ENCODE measurements at places on chromosomes 13 and 19.

DNA sequence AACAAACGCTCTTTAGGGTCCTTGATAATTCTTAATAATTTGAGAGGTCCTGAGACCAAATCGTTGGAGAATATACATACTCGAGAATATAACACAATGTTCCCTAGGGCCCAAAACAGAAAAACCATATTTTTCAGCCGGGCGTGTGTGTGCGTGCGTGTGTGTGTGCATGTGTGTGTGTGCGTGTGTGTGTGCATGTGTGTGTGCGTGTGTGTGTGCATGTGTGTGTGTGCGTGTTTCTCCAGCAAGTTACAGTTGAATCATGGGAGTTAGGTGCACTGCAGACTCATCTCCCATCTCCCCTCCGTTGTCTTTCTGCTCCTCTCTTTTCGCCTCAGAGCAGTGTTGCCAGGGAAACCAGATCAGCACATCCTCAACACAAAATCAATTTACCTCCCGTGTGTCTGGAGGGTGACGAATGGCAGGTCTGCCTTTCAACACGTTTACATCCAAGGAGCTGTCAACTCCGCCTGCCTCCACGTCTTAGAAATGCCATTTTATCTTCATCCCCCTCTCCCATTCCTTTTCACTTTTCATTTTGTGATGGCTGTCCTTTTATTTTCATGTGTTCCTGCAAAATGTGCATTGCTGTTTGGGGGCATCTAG lies 8.3 kb upstream of the PNMA8B start:
- no peak for DNase-seq

GRCh38 chr19:29940971-29941585 lies 961 bp upstream of the URI1 start:
- no peak for DNase-seq

DNA sequence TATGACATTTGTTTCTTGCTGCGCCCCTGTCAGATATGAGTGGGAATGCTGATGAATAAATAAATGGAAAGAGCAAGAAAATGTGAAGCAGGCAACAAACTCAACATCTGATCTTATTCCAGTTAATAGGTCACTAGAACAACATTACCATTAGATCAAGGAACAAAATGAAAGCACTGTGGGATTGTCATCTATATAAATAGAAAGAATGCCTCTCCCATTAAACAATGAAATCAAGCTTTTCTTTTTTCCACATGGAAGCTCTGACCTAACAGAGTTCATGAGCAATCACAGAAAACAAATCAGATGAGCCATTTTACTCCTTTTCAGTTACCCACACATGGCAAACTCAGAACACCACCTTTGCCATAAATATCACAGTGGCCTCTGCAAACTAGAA lies 354.8 kb downstream of the SUCLA2 start:
- DNase-seq = no peak

- no peak for DNase-seq
These were observed 6.8 kb upstream of the SPART start for GRCh38 chr13:36353001-36353400.

DNA sequence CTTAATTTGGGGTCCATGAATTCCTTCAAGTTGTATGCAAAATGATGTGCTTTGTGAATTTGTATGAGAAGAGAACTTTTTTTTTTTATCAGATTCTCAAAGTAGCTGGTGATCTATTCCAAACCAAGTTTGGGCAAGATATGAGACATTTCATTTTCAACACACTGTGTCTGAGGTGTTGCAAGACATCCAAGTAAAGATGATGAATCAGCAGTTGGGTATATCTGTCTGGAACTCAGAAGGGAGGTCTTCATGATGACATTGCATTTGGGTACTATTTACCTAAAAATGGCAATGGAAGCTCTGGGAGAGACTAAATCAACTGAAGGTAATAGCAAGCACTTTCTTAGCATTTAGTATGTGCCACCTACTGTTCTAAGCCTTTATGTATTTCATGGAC lies 2.8 kb downstream of the FAM124A start:
- no peak for DNase-seq

DNA sequence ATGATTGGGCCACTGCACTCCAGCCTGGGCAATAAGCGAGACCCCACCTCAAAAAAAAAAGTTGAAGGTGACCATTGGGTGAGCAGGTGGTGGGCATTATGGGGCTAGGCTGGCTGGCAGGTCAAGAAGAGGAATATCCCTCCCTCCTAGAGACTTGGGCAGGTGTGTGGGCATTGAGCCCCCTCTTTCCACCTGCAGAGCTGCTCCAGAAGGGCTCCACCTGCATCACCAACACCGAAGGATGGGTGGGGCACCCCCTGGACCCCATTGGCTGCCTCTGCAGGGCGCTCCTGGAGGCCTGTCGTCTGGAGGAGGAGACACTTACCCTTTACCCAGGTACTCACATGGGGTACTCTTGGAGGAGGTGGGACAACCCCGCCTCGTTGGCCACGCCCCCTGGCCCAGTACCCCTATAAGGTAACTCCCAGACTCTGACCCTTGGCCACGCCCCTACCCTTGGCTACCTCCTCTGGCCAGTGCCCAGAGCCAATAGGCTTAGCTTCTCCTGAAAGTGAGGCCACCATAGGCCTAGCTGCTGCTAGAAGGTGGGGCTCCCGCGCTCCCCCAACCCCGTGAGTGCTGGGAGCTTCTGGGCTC lies 21.9 kb downstream of the ZSWIM4 start:
- DNase-seq = no peak

GRCh38 chr13:33494596-33495204 lies 209.1 kb upstream of the STARD13 start:
- DNase-seq = no peak

GRCh38 chr13:31242367-31242766 lies 42.6 kb downstream of the B3GLCT start:
- no peak for DNase-seq

GRCh38 chr13:89457977-89458376 lies 1786.8 kb downstream of the SLITRK5 start:
- DNase-seq = no peak

DNA sequence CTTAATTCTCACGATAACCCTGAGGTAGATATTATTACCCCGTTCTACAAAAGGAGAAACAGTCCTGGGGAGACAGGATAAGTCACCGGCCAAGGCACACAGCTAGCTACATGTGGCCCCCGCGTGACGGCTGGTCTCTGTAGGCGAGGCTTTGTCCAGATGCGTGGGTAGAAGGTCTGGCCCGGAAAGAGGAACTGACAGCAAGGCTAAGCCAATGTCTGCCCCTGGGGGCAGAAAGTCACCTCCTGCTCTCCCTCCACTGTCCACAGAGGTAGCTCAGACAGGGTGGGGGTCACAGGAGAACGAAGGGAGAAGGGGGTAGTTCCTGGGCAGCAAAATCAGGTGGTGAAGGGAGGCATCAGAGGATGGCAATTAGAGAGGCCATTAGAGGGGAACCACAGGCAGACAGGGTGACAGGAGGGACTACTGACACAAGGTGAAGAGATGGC lies 1.8 kb downstream of the APOC4 start:
- DNase-seq = no peak

GRCh38 chr19:11414544-11414943 lies 4.6 kb downstream of the RGL3 start:
- no peak for DNase-seq

DNA sequence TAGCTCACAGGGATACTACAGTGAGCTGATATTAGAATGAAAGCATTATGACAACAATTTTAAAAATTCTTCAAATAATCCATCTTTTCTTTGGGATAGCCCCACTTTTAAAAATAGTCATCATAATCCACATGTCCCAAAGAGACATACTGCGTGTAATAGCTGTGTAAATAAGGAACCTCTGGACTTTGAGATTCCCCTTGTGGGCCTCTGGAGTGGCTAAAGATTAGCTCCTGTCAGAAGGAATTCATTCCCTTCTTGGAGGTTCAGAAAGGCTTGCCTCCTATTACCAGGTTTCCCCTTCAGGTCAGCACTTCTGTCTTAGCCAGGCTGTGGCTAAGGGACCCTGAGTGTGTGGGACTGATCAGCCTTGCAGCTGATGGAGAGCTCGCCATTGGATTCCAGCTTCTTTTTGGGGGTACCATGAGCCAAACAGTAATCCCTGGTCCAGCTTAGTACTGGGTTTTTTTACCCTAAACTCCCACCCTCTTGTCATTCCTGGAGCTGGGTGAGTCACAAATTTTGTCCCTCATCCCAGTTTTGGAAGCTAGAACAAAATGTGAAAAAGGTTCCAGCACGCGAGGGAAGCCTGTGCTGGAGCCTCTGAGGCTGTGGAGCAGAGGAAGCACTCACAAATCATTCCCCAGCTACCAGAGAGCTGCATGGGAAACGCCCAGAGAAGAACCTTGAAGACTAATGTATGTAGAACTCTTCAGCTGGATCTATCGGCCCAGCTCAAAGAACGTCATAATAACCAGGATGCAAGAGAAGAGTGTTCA lies 96.7 kb downstream of the RNASEH2B start:
- peak; percentile 12 for DNase-seq

GRCh38 chr19:9986787-9987281 lies 23.5 kb downstream of the COL5A3 start:
- DNase-seq = peak; percentile 28

GRCh38 chr19:19748249-19748938 lies 15.5 kb upstream of the ZNF14 start:
- no peak for DNase-seq

GRCh38 chr13:109198585-109198984 lies 569.2 kb downstream of the MYO16 start:
- DNase-seq = no peak

DNA sequence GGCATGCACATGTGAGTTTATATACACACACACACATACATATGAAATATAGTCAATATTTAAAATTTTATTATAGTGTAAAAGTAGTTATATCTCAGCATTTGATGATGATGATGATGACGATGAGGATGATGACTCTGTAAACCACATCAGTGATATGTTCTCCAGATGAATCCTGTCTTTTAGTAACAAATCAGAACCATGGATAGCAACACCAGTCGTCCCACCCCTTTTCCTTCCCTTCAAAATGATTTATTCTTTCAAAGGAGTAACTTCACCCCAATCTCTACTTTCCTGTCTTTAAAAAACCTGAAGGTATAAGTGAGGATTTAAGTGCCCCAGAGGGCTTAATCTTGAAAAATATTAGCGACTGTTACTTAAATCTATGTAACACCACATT lies 74.1 kb downstream of the DCLK1 start:
- DNase-seq = no peak

GRCh38 chr19:2015608-2015950 lies at the start of gene BTBD2:
Gene BTBD2 (minus strand): TSS chr19:2015714. CDS start chr19:2015703, 11 bp downstream.
- DNase-seq = no peak

- no peak for DNase-seq
These were observed 25.3 kb upstream of the FBN3 start for GRCh38 chr19:8174706-8175105.

DNA sequence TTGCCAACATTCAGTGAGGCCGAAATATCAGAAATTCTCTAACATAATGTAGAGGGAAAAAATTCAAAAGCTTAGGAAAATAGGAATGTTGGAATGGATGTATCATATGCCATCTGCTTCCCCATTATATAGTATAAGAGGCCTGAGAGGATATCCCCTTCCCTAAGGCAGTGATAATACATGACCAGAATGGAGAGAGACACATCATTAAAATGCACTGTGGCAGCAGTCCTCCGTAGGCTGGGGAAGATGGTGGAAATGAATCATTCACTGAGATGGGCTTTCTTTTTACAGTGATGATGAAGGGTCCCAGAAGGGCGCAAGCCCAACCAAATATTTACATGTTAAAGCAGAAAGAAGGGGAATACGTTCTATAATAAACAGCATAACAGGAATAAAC lies 799.1 kb upstream of the SPRY2 start:
- no peak for DNase-seq

GRCh38 chr13:27170516-27171243 lies 931 bp downstream of the USP12 start:
- no peak for DNase-seq

DNA sequence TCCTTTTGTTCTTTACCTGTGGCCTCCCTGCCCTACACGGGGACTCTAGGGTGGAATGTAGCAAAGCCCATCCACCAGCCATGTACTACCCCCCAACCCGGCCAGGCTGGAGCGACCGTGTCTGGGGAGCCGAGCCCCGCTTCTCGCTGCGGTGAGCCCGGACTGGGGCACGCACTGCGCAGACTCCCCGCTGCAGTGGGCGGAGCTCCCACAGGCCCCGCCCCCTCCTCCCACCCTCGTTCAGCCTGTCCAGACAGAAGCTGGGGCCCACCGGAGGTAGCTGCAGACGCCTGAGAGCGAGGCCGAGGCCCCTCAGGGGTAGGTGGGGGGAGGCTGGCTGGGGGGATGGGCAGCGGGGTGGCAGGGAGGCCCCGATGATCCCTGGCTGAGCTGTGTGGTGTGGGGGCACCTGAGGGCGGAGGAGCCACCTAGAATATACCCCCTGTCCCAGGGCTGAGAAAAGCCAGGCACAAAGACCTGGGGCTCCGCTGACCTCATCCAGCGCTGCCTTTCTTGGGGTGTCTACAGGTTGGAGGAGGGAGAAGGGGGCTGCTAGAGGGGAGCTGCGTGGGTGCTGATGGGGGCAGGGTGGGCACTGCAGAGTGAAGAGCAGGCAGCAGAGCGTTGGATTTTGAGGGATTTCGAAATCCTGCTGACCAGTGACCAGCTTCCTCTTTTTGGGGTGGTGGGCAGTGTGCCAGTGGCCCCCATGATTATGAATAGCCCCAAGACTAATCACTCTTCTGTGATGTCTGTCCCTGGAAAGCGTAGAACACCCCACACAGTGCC lies 17.3 kb downstream of the PLD3 start:
- no peak for DNase-seq

DNA sequence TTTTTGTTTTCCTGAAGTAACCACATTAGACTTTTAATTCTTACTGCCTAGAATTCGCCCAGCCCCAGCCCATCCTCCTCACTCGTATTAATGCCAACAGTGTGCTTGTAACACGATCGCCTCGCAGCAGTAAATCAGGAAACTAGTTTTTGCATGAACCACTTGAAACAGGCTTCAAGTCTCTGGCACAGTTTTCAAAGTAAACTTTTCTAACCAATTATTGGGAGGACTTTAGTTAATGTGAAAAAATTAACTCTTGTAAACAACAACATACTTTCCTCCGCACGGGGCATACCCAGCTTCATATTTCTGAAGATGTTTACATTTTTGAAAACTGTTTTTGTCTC lies 39.2 kb downstream of the TNFRSF19 start:
- DNase-seq = no peak

DNA sequence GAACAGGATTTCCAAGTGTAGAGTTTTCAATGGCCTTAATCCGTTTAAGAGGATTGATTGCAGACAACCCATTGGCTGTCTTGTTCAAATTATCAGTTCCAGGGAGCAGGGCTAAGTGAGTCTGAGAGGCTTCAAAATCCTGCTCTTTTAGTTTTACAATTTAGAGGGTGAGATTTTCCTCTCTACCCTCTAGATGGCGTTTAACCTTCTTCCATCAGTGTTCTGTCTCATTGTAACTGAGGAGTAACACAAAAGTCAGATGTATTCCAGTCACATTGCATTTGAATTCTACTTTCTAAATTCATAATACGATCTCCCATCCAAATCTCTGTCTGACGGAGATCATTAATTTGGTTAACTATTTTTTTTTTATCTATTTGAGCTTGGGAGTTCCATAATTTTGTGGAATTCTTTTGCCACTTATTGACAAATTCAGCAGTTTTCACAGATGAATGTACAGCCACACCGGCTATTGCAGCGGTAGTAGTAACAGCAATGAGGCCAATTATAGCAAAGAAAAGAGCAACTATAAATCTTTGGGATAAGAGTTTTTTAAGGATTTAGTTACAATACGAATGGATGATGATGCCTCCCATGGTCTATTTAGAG lies 7.8 kb upstream of the C19orf84 start:
- no peak for DNase-seq

- no peak for DNase-seq
These were observed 338.9 kb downstream of the TEX29 start for GRCh38 chr13:111659219-111659775.

Data from thoracic aorta (tissue), 2 donors.